ENCODE measurements at places on chromosomes 13 and 19.
A peak's percentile ranks its signal among the peaks of the same experiment; 100 is the strongest.

DNA sequence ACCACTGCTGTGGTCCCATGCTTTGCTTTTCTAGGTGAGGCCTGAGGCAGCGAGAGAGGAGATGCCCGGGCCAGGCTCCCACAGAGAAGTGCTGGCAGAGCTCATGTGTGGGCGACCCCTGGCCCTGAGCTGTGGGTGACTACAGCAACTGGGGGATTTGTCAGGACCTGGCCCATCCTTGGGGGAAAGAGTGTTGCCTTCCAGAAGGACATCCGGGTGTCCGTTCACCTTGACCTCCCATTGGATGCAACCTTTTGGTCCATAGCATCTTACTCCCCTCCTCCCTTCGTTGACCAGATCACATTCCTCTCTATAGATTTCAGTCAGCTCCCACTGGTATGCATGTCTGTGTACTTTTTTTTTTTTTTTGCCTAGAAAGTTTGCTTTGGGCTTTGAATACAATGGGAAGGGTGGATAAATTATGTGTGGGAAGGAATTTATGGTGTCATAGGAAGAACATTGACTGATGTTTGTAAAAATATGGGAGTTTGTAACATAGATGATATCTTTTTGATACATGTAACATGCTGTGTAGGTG, 84.2 kb upstream of the RNF113B start:
- no peak for DNase-seq

DNA sequence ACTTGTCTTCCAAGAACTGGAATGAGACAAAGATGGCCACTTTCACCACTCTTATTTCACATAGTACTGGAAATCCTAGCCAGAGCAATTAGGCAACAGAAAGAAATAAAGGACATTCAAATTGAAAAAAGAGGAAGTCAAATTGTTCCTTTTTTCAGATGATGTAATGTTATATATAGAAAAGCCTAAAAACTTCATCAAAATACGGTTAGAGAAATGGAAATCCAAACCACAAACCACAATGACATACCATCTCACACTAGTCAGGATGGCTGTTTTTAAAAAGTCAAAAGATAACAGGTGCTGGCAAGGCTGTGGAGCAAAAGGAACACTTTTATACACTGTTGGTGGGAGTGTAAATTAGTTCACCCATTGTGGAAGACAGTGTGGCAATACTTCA, 113.3 kb upstream of the SPRY2 start:
- DNase-seq: peak; percentile 94

DNA sequence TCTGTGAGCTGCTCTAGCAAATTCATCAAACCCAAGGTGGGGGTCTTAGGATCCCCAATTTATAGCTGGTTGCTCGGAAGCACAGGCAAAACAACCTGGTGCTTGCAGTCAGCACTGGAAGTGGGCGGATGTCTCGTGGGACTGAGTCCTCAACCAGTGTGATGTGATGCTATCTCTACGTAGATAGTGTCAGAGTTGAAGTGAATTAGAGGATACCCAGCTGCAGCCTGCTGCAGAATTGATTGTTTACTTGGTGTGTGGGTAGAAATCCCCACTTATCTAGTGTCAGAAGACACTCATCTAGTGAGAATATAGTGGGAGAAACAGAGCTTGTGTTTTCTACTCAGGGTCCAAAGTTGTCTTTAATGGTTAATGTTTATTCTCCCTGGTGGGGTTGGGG, 63.3 kb downstream of the CBY2 start:
- no peak for DNase-seq

GRCh38 chr19:10332158-10332964, 968 bp downstream of the RAVER1 start:
- DNase-seq: peak; percentile 67

DNA sequence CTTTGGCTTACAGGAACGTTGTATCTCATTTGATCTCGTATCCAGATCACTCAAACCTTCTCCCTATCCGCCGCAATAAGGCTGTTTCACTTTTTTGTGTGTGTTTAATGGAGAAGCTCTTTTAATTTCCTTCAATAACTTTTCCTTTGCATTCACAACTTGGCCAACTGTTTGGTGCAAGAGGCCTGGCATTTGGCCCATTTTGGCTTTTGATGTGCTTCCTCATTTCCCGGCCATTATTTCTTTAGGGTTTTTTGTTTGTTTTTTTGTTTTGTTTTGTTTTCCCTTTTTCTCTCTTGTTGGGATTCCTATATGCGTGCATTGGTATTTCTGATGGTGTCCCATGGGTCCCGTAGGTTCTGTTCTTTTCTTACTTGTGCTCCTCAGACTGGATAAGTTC, 6.1 kb upstream of the UPF3A start:
- no peak for DNase-seq

GRCh38 chr19:2848616-2849015, 7.3 kb downstream of the ZNF555 start:
- DNase-seq: no peak

DNA sequence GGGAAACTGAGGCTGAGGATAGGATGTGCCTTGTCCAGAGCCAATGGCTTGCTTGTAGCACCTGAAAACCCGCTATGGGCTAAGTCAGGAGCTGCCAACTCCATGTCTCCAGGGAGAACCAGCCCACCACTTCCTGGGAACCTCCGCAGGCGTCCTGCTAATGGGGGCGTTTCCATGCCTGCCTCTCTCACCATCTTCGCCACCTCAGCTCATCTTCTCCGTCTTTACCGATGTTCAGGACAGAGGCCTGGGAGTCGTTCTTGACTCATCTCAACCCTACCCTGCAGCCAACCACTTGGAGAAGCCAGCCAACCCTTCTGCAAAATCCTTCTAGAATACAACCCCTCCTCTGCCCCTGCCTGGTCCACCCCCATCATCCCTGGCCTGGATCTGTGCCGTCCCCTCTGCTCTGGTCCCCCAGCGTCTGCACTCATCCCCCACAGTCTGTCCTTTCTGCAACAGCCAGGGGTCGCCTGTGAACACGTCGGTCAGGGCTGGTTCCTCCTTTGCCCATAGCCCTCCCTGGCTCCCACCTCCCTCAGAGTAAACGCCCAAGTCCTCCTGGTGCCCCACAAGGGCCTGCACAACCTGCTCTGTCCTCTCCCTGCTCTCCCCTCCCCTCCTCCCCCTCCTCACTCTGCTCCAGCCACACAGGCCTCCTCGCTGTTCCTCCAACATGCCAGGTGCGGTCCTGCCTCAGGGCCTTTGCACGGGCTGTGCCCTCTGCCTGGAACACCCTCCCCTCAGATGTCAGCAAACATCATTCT, 31.0 kb downstream of the PTPRS start:
- DNase-seq: no peak

DNA sequence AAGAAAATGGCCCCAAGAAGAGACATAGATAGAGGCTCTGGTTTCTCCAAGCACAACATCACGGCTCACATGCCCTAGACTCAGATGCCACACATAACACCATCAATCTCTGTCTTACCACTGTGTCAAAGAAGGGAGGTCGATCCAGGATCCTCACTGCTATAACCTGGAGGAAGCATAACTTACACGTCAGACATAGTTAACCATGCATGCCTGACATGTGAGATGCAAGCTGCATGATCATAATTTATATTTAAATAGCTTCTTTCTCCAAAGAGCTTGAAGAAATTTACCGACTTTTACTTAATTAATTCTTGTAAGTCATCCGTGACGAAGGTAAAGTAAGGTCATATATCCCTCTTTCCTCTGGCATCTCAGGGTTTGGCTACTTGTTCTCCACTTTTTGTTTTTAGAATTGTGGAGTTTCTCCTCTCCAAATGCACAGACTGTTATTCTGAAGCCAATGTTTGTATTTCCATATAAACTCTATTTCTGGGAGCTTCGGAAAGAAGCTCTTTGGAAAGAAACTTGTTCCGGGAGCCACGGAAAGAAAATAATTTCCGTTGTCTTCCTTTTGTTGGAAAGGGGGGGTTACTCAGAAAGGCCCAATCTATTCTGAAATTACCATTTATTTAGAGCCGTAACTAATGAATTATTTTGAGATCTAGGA, 205.6 kb downstream of the LHFPL6 start:
- no peak for DNase-seq

DNA sequence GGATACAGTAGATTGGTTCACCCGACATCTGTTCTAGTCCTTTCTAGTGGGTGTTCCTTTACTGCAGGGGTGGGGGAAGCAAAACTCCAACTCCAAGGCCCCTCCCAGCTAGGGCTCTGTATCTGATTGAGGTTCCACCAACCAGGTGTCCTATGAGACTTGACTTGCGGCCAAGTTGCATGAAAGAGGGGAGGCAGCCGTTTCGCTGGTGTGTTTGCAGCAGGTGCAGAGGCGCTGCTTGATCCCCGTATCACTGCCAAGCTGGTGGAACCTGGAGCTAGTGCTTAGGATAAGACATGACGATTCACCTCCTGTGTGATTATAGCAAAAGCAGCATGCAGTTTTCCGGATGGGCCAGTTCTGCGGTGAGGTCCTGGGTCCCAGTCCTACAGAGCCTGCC, 338.2 kb downstream of the UQCRFS1 start:
- no peak for DNase-seq

GRCh38 chr19:22515435-22515834, 93.3 kb upstream of the ZNF98 start:
- DNase-seq: no peak

DNA sequence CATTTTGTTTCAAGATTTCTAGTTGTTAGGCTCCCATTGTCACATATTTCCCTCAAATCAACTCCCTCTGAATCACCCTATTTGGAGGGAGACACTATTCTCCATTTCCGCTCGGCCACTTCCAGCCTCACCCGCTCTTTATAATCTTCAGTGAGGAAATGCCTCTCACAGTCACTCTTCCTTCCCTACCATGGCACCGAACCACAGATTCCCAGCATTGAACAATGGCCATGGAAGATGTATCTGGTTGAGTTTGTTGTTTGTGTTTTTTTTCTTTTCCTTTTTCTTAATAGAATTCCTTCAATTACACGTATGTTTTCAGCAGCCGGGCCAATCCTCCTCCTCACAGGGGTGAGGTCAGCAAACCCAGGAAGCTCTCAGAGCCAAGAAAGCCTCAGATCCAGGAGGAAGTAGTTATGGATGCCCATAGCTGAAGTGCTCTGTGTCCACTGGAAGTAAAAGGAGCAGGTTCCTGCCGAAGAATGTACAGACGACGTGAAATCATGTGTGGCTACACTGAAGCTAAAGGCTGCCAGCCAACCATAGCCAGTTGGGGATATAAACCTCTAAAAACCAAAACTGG, 472.1 kb downstream of the FOXO1 start:
- no peak for DNase-seq

DNA sequence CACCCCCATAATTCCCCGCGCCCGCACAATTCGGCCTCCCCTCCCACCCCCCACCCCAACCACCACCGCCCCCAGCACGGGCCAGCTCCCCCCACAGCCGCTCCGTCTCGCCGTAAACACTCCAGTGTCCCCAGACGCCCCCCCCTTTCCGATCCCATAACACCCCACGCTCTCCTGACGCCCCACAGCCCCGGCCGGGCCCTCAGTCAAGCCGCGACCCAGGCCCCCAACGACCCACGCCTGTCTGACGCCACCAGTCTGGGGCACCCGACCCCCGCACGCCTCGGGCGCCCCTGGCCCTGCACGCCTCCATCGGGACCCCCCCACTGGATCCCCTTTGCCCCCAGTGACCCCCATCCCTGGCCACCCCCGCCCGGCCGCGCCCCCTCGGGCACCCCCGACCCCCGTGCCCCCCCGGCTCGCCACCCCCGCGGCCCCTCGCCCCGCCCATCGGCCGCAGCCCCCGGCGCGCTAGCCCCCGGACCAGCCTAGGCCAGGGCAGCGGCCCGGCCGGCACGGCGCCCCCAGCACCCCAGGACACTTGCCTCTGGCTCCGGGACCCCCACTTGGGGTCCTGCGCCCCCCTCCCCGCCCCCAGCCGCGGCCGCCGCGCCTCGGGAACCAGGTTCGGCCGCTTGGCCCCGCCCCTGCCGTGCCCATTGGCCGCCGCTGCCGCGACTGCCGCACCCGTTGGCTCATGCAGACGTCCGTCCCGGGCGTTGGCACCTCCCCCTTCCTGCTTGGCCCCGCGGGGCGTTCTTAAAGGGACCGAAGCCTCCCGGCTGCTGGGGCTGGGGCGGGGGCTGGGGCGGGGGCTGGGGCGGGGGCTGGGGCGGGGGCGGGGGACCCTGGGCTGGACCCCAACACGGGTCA, at the start of gene FKBP8:
Gene FKBP8 (minus strand): TSS at position 633 of the 873 bp plus-strand sequence. CDS start 1,603 bp downstream, outside the sequence.
- DNase-seq: peak; percentile 90

GRCh38 chr13:35411059-35411744, 65.3 kb downstream of the MAB21L1 start:
- no peak for DNase-seq

DNA sequence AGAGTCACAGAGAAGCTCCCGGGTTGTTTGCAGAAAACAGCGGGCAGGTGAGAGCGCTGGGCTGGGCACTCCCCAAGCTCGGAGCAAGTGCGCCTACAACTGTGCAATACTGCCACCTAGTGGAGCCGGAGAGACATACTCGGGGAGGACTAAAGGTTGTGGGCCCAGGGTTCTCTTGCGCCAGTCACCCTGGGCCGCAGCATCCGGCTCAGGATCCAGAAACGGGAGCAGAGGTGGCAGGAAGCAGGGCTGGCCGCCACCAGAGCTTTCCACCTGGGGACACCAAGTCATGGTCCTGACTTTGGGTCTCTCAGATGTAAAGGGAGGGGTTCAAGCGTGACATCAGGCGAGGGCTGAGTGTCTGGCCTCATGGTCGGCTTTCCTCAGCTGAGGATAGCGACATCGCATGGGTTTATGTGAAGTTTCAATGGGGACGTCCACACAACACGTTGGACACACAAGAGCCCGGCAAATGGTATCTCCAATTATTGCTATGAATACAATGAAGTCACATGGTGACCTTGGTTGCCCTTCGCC, 11.2 kb upstream of the KLK4 start:
- DNase-seq: peak; percentile 81

DNA sequence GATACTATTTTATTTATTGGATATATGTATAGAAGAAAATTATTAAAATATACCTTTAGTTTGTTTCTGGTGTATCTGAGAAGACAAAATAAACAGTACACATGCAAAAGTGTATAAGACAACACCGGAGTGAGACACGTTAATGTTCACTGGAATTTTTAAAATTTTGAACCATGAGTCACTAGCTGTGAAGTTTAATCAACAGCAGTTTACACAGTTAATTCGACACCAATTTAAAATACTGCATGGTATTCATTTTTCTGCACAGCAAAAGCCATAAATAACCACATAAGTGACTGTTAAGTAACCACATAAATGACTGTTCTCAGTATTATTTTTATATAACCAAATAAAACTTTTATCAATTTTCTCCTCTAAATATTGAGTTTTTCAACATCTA, 418.7 kb upstream of the NBEA start:
- DNase-seq: no peak

DNA sequence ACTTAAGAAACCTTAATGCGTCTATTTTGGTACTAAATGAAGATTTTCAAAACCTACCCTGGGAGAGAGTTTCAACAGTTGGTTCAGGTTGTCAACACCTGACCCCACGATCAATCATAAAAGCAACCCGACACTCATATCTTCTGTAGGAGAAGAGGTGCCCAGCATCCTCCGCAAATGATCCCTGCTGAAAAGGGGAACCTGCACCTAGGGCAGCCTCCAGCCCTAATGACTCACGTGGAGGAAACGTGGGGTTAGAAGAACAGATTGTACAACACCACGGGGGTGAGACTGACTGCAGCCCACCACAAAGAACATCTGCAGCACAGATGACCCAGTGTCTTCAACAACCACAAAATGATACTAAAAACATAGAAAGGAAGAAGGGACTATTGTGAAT, 116.3 kb downstream of the RAB20 start:
- peak; percentile 89 for DNase-seq

GRCh38 chr19:33442706-33443105, 69.2 kb downstream of the CEBPG start:
- no peak for DNase-seq

All from NB4 (cell line).